ENCODE measurements at places on chromosomes 11 and 22.

- DNase-seq = no peak
Observed at GRCh38 chr22:43860126-43860525, 2.2 kb downstream of the SULT4A1 start.

DNA sequence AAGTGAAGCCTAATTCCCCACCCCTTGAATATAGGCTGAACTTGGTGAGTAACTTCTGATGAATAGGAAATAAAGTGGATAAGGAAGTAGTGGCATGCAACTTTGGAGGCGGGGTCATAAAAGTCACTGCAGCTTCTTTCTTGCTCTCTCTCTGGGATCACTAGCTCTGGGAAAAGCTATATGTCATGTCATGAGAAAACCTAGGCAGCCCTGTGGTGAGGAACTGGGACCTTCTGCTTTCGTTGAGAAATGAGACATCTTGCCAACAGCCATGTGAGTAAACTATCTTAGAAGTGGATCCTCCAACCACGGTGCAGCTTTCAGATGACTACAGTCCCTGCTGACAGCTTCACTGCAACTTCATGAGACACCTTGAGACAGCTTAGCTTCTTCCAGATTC is 15.7 kb downstream of the ZNF214 start:
- DNase-seq = no peak

DNA sequence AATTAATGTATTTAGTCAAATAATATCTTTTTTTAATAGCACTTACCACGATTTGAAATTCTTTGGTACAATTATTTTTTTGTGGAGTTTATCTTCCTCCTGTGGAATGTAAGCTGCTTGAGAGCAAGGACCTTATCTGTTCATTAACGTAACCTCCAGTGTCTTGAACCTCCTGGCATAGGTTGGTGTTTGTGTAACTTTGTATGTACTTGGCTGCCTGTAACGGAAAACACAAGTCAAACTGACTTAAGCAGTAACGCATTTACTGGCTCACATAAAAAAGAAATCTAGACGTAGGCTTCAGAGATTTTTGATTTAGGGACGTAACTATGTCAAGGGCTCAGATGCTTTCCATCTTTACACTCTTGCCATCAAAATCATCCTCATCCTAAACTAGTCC is 56.1 kb downstream of the ARHGEF12 start:
- DNase-seq = no peak

- no peak for DNase-seq
Observed at GRCh38 chr11:9821008-9821752, 157.3 kb downstream of the SWAP70 start.

DNA sequence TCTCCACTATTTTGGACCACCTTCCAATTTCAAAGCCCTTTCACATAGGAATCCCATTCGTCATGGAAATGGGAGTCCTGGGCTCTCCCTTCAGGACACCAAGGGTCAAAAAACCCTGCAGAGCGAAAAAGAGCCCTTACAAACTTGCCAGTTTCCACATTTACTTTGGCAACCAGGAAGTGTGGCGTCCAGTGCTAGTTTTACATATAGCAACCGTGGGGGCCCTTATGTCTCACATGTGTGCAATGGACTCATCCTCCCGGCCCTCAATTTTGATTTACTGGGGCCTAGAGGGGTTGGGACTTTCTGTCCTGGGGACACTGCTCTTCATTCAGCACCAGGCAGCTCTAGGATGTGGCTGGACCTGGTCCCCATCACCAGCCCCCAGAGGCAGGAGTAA is 33.7 kb downstream of the DAGLA start:
- no peak for DNase-seq

DNA sequence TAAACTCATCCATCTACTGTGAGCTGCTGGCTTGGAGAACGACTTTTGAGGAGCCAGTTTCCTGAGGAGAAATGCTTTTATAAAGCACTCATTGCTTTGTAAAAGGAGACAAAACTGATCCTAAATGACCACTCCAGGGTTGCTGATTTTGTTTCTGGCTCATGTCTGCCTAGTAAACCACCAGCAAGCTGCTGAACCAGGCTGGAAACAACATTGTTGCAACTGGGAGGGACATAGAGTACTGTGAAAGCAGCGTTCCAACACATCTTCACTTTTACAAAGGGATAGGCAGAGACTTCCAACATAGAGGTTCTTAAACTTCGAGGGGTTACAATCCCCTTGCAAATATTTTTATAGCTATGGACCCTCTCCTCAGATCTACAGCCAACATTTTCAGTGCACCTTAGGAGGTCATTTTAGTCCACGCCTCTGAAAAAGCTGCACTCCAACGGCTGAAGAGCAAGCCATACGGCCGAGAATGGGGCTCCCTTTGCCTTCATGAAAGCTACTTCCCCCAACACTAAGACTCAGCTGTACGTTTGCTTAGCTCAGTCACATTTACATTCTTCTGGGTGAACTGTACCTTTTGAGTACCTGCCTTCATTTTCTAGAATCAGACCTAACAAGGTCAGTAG is 54.7 kb downstream of the PANX1 start:
- no peak for DNase-seq

DNA sequence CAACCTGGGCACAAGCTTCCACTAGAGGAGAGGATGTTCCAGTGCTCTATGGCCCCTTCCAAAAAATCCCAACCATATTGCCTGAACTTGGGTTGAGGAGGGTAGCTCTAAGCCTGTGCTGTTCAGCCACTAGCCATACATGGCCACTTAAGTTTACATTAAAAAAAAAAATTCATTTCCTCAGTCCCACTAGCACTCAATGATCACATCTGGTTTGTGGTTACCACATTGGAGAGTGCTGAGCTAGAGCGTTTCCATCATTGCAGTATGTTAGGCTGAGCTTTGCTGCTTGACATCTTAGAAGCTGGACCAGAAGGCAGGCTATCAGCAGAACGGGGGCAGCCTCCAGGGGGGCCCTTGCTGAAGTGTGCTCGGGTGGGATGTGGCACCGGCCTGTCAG is 43.5 kb upstream of the CYP2D6 start:
- DNase-seq = peak; percentile 31

GRCh38 chr11:35247428-35247827 is 108.5 kb downstream of the CD44 start:
- DNase-seq = peak; percentile 70

GRCh38 chr11:93514712-93515111 is 28.5 kb downstream of the SMCO4 start:
- no peak for DNase-seq

DNA sequence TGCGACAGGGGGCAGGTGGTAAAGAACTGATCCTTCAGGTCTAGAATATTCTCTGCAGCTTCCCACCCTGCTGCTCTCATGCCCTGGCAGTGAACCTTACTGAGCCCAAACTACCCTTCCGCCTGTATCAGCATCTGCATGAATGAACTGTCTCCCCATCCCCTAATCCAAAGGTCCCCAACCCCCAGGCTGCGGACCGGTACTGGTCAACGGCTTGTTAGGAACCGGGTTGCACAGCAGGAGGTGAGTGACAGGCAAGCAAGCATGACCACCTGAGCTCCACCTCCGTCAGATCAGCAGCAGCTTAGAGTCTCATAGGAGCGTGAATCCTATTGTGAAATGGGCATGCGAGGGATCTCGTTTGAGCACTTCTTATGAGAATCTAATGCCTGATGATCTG is 58.2 kb upstream of the LMO1 start:
- no peak for DNase-seq

GRCh38 chr11:75632450-75632849 is 36.4 kb downstream of the MAP6 start:
- DNase-seq = no peak

DNA sequence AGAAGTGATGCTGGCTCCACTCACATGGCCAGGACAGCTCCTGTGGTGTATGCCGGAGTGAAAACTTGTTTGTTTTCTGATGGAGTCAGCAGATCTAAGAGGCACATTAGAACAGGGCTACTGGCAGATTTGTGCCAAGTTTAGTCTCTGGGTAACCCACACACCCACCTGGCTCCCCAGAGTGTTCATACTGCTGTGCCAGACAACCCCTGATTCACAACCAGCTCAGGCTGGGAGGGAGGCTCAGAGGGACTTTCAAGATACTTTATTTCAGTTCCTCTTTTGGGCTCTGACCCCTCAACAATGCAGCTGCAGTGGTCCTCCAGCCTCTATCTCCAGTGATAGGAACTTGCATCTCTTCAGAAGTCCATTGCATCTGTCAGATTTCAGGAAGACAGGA is 8.5 kb downstream of the NTM start:
- no peak for DNase-seq

GRCh38 chr11:29527391-29527936 is 489.4 kb downstream of the KCNA4 start:
- no peak for DNase-seq

DNA sequence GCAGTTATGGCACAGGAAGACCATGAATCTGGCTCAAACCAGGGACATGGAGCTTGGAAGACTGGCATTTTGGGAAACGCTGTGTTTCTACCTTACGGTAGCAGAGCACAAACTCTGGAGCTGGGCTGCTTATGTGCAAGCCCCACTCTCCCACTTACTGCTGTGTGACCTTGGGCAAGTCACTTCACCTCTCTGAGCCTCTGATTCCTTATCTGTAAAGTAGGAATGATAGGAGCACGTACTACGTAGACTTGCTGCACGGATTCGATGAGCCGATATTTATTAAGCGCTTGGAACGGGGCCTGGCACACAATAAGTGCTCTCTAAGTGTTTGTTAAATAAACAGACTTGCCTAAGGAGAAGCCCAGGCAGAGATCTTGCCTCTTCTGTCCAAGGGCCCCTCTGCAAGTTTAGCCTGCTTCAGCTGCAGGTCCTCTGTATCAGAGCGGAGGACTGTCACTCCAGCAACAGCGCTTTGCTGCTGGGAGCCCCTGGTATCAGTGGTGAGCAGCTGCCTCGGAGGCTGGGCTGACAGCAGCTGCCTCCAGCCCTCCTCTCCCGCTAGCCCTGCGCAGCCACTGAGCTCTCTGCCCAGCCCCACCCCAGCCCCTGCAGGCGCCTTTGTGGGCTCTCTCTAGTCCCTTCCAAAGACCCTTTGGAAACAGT is 96.9 kb upstream of the ANO1 start:
- no peak for DNase-seq

GRCh38 chr11:72871119-72871518 is 56.9 kb downstream of the ATG16L2 start:
- no peak for DNase-seq

GRCh38 chr11:129695571-129696308 is 119.9 kb upstream of the TMEM45B start:
- peak; percentile 80 for DNase-seq

DNA sequence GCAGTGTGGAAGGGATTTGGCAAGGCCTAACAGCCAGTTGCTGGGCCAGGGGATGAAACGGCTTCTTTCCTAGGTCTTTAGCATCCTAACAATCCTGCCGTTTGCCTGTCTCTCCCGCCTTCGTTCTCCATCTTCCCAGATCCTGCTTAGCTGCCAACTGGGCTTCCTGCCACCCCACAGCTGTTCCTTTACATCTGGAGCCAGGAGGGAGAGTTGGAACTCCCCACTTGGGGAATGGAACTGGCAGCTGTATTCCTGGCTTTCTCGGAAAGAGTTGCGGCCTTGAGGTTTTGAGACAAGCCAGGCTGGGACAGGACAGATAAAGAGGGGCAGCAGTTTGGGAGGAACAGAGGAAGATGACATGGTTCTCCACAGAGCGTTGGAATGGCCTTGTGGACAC is 59.6 kb downstream of the ST3GAL4 start:
- DNase-seq = no peak

DNA sequence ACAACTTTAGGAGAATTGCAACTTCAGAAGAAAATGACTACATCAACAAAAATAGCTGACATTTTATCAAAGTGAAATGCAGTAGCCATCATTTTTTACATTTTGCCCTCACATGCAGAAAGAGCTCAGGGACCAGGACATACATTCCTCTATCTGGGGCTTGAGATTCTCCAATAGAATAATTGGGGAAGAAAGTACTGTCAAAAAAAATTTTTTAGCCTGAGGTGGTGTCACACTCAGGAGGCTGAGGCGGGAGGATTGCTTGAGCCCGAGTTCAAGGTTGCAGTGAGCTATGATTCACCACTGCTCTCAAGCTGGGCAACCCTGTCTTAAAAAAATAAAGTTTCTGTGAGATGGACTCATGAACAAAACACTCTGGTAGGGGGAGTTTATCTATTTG is 32.2 kb upstream of the DEPDC7 start:
- no peak for DNase-seq

DNA sequence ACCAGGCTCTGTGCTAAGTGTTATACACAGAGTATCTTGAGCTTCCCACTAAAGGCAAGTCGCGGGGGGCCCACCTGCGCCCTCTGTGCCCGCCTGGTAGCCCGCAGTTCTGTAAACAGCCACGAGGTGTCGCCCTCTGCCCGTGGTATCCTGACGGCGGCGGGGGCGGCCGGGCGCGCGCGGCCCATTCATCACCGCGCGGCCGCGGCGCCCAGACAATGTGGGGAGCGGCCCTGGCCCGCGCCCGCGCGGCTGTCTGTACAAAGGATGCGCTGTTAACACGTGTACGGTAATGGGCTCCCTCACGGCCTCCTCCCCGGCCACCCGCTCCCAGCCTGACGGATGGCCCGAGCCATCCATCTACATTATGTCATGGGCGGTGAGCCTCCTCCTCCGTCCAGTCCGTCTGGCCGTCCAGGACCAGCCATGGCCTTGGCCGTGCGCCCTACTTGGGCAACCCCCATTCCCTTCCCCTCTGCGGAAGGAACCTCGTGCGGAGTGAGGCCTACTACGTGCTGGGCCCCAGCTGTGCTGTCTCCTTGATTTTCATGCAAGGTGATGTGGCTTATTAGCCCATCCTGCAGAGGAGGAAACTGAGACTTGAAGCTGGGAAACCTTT is 99.4 kb downstream of the MIAT start:
- DNase-seq = peak; percentile 32

DNA sequence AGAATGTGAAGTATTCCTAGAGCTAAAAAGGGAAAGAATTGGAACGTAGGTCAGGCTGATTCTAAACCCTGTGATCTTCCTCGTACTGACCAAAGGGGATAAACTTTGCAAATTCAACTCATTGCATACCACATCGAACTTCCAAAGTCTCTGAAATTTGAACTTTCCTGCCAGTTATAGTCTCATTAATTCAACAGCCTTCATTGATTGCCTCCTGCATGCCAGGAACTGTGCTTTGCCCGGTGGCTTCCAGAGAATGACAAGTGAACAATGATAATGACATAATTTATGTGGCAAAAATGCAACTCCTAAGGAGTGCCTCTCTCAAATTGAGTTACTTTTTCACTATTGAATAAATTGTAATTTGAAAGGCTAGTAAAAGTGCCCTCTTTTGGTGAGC is 107.7 kb upstream of the LDLRAD3 start:
- DNase-seq = no peak

- no peak for DNase-seq
Observed at GRCh38 chr11:97772705-97773104, 1248.0 kb upstream of the CNTN5 start.

- no peak for DNase-seq
Observed at GRCh38 chr11:1639102-1639620, 9.6 kb downstream of the KRTAP5-5 start.

- DNase-seq = no peak
Observed at GRCh38 chr22:18988958-18989357, 52.9 kb upstream of the PRODH start.
